ENCODE measurements at places on chromosomes 7 and 10. TPM values are rescaled to one million over a fixed set of nuclear protein-coding genes. Genes with fewer than 3 reads are reported as not detected.

- no peak for DNase-seq
These were observed 1200.3 kb upstream of the LRRN3 start for GRCh38 chr7:109890622-109891021.

- DNase-seq = no peak
These were observed 64.4 kb downstream of the CCNY start for GRCh38 chr10:35400595-35401268.

Gene ZNF365
- total RNA-seq = 0.93 TPM

Gene SFXN3
- 25.2 TPM for total RNA-seq

- DNase-seq = no peak
These were observed 324.8 kb upstream of the PHYHIPL start for GRCh38 chr10:58851606-58852005.

- no peak for DNase-seq
These were observed 25.3 kb upstream of the SMIM30 start for GRCh38 chr7:113143486-113144257.

DNA sequence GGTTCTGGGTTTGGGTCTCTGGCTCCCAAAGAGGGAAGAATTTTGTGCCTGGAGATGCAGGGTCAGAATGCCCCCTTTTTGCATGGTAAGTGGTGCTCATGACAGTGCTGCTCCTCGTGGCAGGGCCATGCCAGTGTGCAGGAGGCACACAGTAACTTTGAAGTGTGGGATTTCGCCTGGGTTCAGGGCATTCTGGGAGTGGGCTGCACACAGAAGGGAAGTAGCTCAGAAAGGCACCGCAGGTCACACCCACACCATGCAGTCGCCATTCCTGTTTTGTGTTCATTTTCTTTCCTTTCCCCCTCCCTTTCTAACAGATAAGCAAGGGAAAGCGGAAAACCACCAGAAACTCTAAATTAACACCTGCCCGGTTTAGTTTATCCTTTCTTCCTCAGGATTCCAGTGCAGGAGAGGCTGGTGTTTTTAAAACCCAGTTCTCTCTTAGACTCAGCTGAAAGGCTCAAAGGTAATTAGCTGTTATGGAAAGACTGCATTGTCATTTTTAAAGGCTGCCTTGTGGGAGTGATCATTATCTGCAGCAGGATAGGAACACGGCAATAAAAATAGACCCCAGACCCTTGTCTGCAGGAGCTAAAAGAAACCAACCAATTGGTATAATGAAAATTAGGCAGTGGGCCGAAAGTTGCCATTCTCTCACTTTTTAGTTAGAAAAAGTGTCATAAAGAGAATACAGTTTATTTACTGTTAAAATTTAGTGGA, 50.2 kb downstream of the EEPD1 start:
- DNase-seq = no peak

DNA sequence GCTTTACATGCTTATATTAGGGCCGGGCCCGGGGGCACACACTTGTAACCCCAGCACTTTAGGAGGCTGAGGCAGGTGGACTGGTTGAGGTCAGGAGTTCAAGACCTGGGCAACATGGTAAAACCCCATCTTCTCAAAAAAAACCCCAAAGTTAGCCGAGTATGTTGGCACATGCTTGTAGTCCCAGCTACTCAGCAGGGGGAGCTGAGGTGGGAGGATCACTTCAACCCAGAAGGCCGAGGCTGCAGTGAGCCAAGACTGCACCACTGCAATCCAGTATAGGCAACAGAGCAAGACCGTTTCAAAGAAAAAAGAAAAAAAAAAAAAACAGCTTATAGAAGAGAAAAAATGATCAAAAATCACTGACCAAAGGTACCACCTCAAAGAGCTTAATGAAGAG, 63.1 kb downstream of the AMZ1 start:
- DNase-seq = no peak

DNA sequence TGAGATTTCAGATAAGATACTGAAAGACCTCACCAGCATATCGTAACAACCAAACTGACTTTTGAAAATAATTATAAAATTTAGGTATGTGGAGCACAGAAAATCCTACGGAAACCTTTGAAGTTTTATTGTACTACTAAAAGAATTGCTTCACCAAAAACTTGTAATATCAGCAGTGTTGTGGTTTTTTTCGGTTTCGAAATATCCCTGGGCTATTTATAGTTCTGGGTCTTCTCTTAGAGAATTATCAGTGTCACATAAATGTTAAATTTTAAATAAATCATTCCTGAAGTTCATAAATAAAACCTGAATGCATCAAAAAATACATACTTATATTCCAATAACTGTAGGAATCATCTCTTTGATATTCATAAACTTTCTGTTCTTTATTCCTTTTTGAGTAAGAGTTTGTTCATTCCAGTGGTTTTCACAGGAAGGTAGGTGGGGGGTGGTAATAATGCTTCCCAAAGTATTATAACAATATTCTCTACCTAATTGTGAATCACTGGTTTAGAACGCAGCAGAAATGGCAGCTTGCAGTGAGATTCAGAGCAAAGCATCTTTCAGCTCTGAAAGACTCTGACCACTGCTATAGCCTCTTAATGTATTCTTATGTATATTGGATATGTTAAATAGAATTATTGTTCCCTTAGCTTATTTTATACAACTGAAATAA, 60.2 kb downstream of the ZNF277 start:
- no peak for DNase-seq

DNA sequence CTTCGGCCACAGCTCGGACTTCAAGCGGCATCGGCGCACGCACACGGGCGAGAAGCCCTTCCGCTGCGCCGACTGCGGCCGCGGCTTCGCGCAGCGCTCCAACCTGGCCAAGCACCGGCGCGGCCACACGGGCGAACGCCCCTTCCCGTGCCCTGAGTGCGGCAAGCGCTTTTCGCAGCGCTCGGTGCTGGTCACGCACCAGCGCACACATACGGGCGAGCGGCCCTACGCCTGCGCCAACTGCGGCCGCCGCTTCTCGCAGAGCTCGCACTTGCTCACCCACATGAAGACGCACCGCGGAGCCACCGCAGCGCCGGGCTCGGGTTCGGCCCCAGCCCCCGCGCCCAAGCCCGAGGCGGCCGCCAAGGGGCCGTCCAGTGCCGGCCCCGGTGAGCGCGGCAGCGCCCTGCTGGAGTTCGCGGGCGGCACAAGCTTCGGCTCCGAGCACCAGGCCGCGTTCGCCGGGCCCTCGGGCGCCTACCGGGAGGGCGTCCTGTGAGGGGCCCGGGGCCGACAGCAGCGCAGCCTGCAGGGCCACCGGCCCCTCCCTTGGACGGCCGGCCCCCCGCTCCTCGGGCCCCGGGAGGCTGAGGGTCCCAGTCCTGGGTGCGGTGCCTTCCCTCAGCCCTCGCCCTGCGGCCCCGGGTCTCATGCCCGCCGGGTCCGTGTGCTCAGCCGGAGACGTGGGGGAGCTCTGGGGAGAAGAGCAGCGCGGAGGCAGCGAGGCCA, 17.2 kb downstream of the ZNF316 start:
- DNase-seq = no peak

DNA sequence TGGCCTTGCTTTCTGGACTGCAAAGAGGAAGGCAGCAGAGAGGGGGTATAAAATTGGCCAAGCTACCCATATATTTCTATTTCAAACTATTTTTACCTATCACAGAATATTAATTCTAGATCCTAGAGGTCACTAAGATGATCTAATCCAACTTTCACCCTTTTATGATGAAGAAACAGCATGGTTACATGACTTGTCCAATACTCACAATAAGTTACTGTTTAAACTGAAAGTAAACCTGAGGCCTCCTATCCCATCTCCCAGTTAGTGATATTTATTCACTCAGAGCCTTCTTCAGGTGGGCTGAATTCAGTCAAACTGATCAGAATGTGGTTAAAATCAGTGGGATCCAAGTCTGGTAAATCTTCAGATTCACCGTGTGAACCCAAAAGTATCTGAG, 1345.1 kb downstream of the XPNPEP1 start:
- no peak for DNase-seq

- no peak for DNase-seq
These were observed 68.5 kb upstream of the GPR26 start for GRCh38 chr10:123597676-123598075.

Gene TMEM139
- total RNA-seq = 0.90 TPM

DNA sequence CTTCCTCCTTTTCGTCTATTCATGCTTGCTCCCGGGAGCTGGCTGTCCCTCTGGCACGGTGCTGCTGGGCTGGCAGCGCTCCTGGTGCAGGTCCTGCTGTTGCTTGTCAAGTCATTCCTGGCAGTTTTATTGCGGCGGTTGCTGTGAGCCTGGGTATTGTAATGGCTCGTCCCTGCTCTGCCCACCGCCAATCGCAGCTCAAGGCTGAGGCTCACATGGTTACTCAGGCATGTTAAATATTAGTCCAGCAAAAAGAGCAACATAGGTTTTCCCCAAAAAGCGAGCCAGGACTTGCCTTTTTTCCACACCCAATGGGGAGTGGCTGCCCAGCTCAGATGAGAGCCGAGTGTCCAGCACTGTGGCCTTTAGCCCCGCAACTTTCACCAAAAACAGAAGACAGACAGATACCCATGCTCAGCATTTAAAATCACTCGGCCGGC, 492.9 kb upstream of the FOXK1 start:
- DNase-seq = no peak

DNA sequence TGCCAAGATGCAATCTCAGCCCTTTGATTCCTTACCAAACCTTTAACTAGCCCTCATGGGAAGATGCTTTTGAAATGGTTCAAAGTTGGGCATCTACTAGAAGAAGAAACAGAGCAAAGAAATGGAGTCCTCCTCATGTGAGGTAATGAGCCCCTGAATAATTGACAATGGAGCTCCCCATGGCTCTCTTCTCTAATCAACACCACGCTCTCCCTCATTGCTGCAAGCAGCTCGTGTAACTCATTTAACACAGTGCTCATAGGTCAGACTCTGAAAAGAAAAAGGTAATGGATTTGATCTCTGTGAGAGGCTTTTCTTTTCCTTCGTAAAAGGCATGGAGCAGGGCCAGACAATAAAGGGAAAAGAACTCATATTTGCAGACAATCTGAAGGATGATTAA, 312.8 kb downstream of the PHTF2 start:
- no peak for DNase-seq

Gene TMEM140
- total RNA-seq = 6.6 TPM

Gene GIMAP7
- total RNA-seq = 47.3 TPM

DNA sequence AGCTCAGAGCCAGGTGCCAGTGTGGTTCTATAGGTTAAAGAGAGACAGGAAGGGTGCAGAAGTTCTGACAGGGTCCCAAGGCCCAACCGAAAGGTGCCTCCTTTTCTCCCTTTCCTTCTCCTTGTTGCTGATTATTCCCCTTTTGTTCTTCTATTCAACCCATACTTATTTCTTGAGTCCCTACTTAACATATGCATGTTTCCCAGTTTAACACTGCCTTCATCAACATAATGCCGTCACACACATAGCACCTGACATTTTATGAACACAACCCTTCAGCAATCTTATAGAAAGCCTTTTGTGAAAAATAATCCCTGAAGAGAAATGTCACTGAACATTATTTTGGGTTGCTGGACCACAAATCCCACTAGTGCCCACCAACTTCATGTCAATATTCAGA, 39.1 kb downstream of the SORBS1 start:
- no peak for DNase-seq

GRCh38 chr7:117982071-117983055, 109.1 kb upstream of the CTTNBP2 start:
- no peak for DNase-seq

GRCh38 chr10:76299501-76299900, 868.1 kb downstream of the LRMDA start:
- no peak for DNase-seq

GRCh38 chr7:122556873-122557542, 141.9 kb downstream of the RNF133 start:
- no peak for DNase-seq

DNA sequence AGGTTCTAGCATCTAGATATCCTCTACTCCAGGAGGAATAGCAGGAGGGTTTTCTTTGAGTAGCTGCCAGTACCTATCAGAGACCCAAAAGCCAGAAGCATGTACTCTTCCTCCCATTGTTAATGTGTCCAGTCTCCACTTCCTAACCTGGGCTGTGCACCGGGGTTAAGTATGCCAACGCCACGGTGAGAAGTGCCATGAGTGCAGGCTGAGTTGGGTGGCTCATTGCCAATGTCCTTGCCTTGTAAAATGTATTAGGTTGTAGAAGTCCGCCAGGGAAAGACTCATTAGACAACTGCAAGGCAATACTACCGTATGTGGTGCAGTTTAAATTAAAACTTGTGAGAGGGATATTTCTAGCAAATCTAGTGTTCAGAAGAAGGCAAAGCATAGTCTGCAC, 55.0 kb upstream of the PRR15 start:
- no peak for DNase-seq

Gene BLOC1S2
- total RNA-seq = 73.2 TPM

Gene SLC26A5
- total RNA-seq = not detected

Gene ST7
- 14.2 TPM for total RNA-seq

DNA sequence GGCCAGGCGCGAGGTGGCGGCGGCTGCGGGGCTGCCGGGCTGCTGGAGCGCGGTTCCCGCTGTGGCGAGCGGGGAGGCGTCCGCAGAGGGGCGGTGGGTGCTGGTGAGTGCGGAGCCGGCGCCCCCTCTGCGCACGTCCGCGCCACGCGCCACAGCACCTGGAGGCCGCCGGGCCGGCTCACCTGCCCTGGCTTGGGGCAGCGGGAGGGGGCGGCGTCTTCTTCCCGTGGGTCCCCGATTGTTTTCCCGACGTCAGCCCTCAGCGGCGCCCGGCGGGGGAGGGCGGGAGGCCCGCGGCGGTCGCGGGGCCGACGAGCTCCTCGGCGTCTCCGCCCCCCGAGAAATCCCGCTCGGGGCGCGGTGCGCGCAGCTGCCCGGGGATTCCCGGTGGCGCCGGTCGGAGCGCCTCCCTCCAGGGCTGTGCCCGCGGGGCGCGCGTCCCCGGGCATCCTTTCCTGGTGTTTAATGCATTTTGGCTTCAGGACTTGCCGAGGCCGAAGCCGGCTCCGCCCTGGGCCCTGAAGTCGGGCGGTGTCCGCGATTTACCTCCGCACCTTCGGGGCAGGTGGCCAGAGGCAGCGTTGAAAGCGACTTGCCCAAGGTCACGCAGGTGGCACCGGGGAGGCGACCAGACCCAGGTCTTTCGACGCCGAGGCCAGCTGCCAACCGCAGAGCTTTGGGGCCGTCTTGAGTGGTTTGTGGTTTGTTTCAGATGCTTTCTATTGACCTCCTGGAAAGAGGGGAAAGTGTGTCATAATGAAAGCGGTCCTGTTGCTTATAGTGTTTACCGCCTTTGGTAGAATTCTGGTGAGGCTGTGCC, 561 bp downstream of the PLEKHA1 start:
- DNase-seq = peak; percentile 80

GRCh38 chr7:13933536-13933935, 55.9 kb downstream of the ETV1 start:
- no peak for DNase-seq

DNA sequence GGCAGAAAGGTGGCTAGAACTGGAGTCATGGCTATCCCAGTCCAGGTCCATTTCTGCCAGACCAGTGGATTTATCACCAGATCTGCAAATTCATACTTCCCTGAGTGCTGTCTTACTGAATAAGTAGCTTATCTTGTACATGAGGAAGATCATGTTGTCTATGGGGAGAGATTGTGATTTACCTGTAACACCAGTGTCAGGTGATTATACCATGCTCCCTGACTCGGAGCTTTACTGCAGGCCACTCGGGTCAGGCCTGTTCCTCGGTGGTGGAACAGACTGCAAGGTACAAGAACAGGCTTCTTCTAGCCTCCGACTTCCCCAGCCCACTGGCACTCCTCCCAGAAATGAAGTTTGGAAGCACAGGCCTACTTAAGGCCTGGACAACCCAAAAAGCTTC, 42.6 kb upstream of the DLG5 start:
- no peak for DNase-seq

GRCh38 chr7:25503306-25503705, 275.0 kb upstream of the NPVF start:
- no peak for DNase-seq

Gene DIP2C
- 0.44 TPM for total RNA-seq

GRCh38 chr7:51034521-51035264, 252.0 kb upstream of the GRB10 start:
- DNase-seq = no peak

GRCh38 chr7:128164061-128164954, 76.8 kb upstream of the LEP start:
- no peak for DNase-seq
